Naive thymus-derived CD4-positive, alpha-beta T cell (primary cell): ENCODE measurements at places on chromosomes 2 and 18. TPM values are rescaled to one million over a fixed set of nuclear protein-coding genes. Genes with fewer than 3 reads are reported as not detected.

Gene MC2R
- polyA plus RNA-seq: not detected

Gene FAP
- not detected for polyA plus RNA-seq

- no peak for DNase-seq
Measured at GRCh38 chr2:200538139-200538538, 12.1 kb downstream of the SGO2 start.

GRCh38 chr18:49762191-49763077 is 50.9 kb downstream of the ACAA2 start:
- no peak for DNase-seq

DNA sequence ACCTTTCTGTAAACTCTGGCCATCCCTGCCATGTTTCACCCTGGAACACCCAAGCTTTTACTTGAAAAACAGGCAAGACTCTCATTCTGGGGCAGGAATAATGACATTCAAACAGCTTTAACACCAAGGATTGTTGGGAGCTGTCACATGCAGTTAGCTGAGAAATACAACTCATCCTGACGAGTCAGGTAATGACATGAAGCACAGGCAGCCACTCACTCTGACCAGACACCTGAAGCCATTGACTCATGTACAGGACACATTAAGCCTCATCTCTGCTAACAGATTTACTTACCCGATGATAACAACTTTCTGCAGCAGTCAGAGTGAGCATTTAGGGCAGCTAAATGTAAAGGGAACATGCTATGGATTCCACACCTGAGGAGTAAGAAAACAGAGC is 163.1 kb upstream of the PGAP1 start:
- no peak for DNase-seq
